ENCODE measurements at places on chromosomes 5 and 9.

DNA sequence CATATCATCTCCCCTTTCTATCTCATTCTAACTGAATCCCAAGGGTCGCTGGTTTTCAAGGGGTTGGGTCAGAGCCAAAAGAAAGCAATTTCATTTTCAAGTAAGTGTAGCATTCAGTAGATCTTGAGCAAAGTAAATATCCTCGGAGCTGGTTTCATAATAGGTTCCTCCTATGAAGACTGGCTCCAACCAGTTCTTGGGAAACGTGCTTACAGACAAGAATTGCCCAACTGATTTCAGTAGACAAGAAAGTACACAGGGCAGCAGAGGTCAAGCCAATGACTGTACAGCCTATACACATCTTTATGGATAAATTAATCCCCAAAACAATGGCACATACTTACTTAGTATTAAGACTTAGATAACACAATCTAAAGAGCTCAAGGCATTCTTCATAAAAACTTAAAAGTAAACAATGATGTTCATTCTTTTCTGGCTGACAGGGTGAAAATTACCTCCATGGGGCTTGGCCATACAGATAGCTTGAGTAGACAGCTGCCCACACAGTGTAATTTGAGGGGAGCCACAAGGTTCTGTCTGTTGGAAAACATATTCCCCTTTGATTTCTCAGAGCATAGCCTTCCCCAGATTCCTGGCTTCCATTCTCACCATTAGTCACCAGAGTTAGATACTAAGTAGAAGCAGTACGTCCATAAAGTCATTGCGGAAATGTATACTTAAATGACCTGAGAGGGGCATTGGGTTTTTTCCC is 163.9 kb downstream of the ARRDC3 start:
- peak; percentile 60 for DNase-seq

GRCh38 chr9:13264788-13265187 is 14.7 kb downstream of the MPDZ start:
- peak; percentile 9 for DNase-seq

- no peak for DNase-seq
Measured at GRCh38 chr9:87587356-87587745, 89.7 kb downstream of the DAPK1 start.

- no peak for DNase-seq
Measured at GRCh38 chr9:80878556-80878955, 810.8 kb downstream of the TLE1 start.

- DNase-seq = no peak
Measured at GRCh38 chr5:91315701-91316100, 67.4 kb downstream of the ARRDC3 start.

DNA sequence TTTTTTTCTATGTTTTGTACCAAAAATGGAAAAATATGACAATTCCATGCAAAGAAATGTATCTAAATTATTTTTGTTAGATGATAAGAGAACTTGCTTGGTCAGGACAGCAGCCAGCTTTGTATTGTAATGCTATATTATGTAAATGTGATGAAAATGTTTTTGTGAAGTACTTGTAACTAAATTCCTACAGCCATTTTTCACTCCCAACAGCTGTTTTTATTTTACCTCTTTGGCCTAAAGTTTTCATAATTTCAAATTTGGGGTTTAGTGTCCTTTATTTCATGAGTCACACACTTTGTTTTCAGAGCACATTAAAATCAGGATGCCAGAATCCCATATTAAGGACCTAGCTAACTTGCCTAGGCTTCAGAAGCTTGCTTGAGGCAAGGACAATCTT is 64.1 kb downstream of the WDR41 start:
- DNase-seq = peak; percentile 59

- peak; percentile 68 for DNase-seq
Measured at GRCh38 chr5:4879693-4880303, 260.3 kb upstream of the ADAMTS16 start.

DNA sequence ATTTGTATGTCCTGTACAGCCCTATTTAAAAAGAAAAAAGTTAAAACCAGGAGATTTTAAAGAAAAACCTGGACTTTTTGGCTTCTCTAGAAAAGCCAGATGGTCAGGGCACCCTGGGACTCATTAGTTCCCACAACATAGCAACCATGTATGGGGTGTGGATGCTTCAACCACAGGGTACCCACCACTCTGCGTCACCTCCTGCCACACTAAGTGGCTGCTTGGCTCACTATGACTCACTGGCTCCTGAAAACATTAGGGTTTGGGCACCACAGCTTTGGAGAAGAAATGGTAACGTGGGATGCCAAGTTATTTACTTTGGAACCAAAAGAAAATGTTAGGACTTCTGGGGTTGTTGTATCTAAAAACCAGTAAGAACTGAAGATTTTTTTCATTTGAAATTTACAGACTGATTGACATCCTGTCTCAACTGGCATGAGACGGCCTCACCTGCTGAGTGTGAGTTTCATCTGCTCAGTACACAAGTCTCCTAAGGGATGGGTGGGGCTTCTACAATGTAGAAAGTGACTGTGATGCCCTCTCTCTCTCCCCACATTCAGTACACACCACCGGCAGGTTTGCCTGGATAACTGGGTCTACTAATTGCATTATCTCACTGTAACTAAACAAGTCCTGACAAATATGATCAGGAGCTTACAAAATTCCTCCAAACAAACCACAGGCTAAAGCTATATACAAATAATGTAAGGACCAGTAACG is 103.9 kb downstream of the ESM1 start:
- DNase-seq = no peak

GRCh38 chr5:17258431-17258830 is 41.0 kb downstream of the BASP1 start:
- peak; percentile 49 for DNase-seq
